ENCODE measurements at places on chromosomes 6 and 20.

DNA sequence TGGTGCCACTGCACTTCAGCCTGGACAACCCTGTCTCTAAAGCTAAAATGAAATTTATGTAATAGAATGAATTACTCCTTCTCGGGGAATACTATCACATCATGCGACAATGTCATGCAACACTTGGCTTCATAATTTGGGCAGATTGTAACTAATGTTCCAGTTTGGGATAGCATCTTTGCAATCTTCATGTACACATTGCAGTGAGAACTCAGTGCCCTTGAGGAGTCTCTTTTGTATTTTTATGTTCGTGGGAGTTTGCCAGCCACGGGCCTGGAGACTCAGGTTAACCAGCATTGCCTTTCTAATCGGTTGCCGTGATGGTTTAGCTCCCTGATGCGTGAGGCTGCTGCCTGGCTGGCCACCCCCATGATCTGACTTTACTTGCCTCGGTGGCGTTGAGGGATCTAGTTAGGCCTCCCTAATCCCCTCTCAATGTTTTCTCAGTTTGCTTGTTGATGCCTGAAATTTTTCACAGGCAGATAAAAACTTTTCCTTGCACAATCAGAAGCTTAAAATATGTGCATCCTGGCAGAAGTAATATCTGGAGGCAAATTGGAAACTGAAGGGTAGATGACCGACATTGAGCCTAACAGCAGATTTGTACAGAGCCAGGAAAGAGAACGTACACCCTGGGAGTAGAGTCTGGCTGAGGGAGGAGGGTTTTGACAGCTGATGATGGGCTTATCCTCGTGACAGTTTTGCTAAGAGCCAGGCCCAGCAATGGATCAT is 2.4 kb downstream of the GMPR start:
- no peak for DNase-seq

DNA sequence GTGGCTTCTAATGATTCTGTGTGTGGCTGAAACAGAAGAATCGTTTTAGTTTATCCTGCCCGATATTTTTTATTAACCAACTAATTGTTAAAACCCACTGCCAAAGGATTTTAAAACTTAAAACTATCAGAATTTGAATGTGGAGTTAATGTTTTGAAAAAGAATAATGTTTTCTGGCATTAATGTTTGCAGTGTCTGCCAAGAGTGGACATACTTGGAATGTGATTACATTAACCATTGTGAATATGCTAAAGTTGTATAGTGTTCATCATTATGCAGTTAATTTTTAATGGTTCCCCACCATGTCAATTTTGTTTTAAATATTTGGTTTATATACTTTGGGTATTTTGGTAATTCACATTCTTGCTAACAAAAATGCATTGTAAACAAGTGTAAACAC is 24.4 kb downstream of the DCBLD1 start:
- DNase-seq = no peak

DNA sequence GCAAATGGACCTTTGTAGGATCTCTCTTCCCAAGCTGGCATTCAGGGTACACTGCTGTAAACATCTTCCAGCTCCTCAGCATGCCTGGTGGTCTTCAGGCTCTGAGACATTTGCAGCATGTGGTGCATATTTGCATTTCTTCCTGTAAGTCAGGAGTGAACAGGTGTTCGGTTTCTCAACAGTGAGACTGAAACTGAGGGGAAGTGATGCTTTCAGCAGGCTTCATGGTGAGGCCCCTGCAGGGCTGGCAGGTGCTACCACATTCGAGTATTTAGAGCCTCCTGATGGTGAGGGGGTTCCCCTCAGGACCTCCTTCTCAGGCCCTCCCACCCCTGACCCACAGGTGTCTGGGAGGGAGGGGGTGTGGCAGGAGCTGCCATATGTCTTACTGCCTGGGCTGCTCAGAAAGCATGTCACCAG is 15.1 kb downstream of the MYBL2 start:
- no peak for DNase-seq

DNA sequence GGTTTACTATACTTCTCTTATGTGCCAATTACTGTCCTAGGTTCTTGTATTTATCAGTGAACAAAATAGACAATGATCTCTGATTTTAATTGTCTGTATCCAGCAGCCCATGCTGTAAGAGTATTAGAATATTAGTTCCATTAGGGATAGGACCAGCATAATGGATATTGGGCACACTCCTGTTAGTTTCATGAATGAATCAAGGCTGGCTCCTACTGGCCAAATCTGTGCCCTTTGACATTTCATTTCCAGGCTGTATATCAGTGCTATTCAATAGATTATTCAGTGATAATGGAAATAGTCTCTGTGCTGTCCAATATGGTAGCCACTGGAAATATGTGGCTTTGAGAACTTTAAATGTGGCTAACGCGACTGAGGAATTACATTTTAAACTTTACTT is 1007.9 kb upstream of the FLRT3 start:
- no peak for DNase-seq

GRCh38 chr20:371755-372542 is 8.6 kb upstream of the TRIB3 start:
- no peak for DNase-seq

DNA sequence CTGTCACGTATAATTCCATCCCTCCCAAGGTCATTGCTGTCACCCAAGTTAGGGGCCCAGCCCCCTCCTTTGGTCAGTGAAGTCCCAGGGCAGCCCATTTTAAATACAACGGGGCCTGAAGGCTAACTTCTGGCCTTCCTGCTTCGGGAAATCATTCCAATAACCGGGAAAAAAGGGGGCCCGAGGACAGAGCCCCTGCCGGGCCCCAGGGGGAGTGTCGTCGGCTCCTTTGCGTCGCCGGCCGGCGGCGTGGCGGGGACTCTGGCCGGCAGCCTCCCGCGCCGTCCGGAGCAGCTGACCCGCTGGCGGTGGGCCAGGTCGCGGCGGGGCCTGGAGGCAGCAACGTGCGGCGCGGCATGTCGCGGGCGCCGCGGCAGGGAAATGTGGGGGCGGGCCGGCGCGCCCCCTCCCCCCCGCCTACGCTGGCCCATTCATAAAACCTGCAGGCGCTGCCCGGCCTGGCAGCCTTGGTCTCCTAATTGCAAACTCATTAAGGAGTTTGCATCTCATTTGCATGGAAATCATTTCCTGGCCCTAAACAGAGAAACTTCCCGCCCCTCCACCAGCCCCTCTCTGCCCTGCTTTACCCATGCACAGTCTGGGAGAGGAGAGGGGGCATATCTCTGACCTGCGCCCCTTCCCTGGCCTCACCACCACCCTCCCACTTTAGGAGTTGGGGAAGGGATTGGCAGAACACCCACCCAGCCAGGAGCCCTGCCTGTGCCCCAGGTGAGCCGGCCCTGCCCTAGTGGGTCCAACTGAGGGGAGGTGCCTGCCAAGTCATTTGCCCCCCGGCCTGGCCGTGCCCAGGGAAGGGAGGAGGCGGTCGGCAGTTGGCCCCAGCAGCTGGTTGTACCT is 50.7 kb downstream of the MRPL14 start:
- DNase-seq = no peak

GRCh38 chr20:19889011-19889953 is 127.9 kb upstream of the NAA20 start:
- DNase-seq = peak; percentile 43

DNA sequence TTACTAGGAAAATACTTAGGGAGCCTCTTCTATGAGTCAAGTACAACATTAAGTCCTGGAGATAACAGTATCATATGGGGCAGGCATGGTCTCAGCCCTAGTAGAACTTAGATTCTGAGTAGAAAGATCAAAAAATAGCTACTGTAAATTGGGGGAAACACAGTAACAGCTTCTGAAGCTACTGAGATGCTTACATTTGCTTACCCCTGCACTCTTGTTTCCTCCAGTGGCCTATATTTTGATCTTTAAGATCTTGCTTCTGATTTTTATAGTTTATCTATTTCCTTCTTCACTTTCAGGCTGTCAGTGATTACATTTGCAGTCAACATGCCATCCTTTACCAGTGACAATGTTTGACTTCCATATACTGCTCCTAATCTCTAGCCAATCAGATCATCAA is 35.3 kb downstream of the HIVEP2 start:
- no peak for DNase-seq

GRCh38 chr20:45034436-45034835 is 66.5 kb downstream of the KCNS1 start:
- no peak for DNase-seq

DNA sequence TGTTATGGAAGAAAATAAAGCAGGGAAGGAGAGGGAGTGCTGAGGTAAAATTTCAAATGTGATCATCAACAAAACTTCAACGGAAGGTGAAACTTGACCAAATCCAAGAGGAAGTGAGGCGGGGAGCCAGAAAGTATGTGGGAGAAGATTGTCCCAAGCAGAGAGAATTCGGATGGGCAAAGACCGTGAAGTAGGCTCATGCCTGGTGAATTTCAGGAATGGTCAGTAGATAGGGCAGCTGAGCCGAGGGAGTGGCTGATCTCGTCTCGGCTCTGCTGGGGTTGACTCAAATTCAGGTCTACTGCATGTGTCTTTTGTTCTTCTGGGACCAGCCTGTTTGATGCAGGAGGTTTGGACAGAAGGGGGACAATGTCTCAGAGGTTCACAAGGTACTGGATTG is 7.0 kb upstream of the CSNK2A1 start:
- DNase-seq = no peak

DNA sequence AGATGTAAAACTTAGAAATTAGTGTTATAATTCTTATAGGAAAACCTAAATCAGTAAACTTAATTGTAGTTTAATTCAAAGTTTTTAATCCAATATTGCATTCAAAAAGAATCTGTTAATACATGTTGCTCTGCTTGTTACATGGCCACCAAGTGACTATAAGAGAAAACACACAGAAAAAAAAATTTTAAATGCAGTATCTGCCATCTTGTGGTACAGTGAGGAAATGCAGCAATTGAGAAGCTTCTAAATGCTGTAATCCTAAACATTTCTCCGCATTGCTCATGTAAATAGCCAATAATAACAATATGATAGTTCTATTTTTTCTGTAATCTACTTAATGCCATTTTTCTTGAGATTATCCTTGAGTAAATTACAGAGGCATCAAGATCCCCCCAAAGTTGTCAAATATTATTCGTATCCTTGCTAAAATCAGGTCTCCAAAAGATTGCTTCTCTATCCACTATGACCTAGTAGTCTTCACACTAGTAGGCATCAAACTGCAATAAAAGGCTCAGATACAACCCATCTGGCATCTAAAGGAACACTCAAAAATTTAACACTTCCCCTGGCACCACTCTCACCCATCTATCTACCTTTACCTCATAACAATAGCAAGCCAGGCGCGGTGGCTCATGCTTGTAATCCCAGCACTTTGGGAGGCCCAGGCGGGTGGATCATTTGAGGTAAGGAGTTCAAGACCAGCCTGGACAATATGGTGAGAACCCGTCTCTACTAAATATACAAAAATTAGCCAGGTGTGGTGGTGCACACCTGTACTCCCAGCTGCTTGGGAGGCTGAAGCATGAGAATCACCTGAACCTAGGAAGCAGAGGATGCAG is 34.6 kb downstream of the HDAC2 start:
- DNase-seq = peak; percentile 51

GRCh38 chr20:55586610-55587009 is 418.7 kb downstream of the CBLN4 start:
- no peak for DNase-seq

GRCh38 chr6:28336284-28337120 is 554 bp upstream of the ZSCAN31 start:
- DNase-seq = peak; percentile 77

DNA sequence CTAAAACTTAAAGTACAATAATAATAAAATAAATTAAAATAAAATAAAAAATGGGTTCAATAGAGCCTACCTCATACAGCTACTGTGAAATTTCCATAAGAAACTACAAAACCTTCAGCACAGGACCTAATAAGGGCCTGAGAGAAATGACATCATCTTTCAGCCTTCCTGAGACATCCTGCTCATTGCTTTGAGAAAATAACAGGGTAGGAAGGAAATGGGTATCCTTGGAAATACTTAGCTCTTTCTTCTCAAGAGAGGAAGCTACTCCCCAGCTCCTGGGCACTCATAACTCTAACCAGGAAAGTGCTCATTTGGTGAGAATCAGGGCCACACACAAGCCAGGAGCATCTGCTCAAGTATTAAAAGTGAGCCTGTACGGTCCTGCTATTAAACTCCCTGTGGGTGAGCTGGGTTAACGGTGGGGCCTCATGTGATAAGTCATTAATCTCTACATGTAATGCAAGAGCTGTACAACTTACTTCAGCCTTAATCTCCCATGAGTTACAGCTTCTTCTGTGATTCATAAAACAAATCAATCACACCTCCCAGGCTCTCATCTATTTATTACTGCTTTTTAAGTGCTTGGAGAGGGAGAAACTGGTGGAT is 141.4 kb downstream of the MAFB start:
- peak; percentile 76 for DNase-seq

GRCh38 chr6:26550250-26550993 is 12.3 kb downstream of the HMGN4 start:
- DNase-seq = peak; percentile 85

DNA sequence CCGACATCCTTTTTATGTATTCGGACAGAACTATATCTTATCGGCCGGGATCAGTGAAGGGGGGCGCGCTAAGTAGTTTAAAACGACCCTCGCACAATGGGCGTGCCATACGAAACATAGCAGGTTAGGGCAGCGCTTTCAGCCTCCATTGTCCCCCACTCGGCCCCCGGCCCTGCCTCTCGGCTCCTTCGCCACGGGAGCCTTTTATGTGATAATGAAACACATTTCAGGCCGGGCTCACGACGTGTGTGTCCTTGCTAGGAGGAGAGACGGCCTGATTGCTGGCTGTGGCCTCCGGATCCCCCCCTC is 5.3 kb downstream of the FOXA2 start:
- DNase-seq = no peak

DNA sequence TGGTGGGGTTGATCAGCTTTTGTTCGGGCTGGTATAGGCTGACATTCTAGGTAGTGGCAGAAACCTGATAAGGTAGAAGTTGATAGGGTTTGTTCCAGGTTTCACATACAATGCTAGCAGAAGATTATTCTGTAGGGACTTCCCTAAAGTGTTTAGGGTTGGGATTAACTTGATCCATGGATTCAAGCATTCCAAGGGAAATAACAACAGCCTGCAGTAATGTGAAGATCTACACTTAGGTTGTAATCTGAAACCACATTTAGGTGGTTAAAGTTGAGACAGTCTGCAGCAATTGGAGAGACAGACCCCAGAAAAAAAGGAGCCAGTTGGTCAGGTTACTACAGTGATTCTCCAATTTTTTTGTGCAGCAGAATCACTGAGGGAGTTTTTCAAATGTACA is 56.1 kb downstream of the GJA1 start:
- no peak for DNase-seq

DNA sequence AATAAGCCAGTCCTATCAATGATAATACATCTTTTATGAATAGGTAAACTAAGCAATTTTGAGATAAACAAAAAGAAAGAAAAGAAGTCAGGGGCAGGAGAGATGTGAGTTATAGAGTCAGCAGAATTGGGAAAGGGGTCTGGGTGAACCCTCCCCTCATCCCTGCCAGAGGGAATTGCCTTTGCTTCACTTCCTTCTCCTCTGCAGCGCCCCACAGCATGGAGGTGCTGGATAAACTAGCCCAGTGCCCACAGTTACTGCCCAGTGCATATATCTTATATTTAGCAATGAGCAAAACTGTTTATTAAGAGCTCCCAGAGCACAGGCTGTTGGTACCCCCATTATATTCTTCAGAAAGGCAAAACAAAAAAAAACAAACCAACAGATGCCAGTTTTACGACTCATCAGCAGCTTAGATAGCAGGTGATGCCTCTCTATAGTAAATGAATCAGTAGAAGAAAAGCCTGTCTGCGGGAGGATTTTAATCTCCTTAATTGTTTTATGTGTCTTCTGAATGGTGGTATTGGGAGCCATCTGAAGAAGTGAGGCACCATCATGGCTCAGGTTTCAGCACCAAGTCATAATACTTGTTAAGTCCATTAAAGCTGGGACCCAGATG is 419.2 kb downstream of the EPM2A start:
- DNase-seq = no peak

Measured in NCI-H2227 treated with DMSO at 0.1 percent for 48 hours (cell line).